ENCODE measurements at places on chromosomes 2 and 18. TPM values are rescaled to one million over a fixed set of nuclear protein-coding genes. Genes with fewer than 3 reads are reported as not detected.

The LDLRAD4 gene
- total RNA-seq = 1.7 TPM

The UCN gene
- 0.61 TPM for total RNA-seq

The DSC1 gene
- total RNA-seq = not detected

The PCARE gene
- not detected for total RNA-seq

The GATA6 gene
- 1.7 TPM for total RNA-seq

The PDK1 gene
- 2.2 TPM for total RNA-seq

The PHOSPHO2 gene
- 3.2 TPM for total RNA-seq

The EML6 gene
- 1.0 TPM for total RNA-seq

The SEPTIN2 gene
- 274 TPM for total RNA-seq

The STARD6 gene
- not detected for total RNA-seq

The DNAJC5G gene
- not detected for total RNA-seq

The HK2 gene
- total RNA-seq = 0.95 TPM

The NDC80 gene
- total RNA-seq = 14.3 TPM

The GAREM2 gene
- 8.5 TPM for total RNA-seq

The MOB4 gene
- total RNA-seq = 21.7 TPM

The LMAN2L gene
- 20.1 TPM for total RNA-seq

The TRPM8 gene
- 0.37 TPM for total RNA-seq

The SH3RF3 gene
- total RNA-seq = 0.56 TPM

The CHPF gene
- 21.8 TPM for total RNA-seq

The TNS1 gene
- 17.5 TPM for total RNA-seq

The RAX gene
- total RNA-seq = not detected

The FIGN gene
- total RNA-seq = 2.7 TPM

The TMEM150A gene
- total RNA-seq = 14.7 TPM

The OR6B2 gene
- total RNA-seq = not detected
